ENCODE measurements at places on chromosomes 2 and 18. TPM values are rescaled to one million over a fixed set of nuclear protein-coding genes. Genes with fewer than 3 reads are reported as not detected.

Gene L3MBTL4
- 0.33 TPM for total RNA-seq

Gene NXPH2
- not detected for total RNA-seq

Gene MOCOS
- 0.05 TPM for total RNA-seq

Gene SERPINB11
- total RNA-seq = not detected

Gene BMP10
- not detected for total RNA-seq

Gene INPP1
- 6.9 TPM for total RNA-seq

Gene EMX1
- total RNA-seq = not detected

Gene ABCG8
- not detected for total RNA-seq

Gene EGR4
- total RNA-seq = not detected

Gene TMEM182
- 4.1 TPM for total RNA-seq

Gene CYS1
- total RNA-seq = 0.15 TPM

Gene DPP4
- total RNA-seq = 116 TPM

Gene RAD51AP2
- not detected for total RNA-seq

Gene SLC14A1
- 7.3 TPM for total RNA-seq

Gene NEB
- 0.40 TPM for total RNA-seq

Gene CERS6
- total RNA-seq = 14.9 TPM

Gene DBI
- total RNA-seq = 136 TPM

Gene ST8SIA5
- not detected for total RNA-seq

Gene PLGLB2
- total RNA-seq = 3.5 TPM

Gene EMILIN1
- total RNA-seq = 0.56 TPM

Gene GKN2
- not detected for total RNA-seq

Gene IL1RL2
- not detected for total RNA-seq

Gene LTBP1
- 0.27 TPM for total RNA-seq

Gene GPR35
- 4.1 TPM for total RNA-seq

Gene M1AP
- total RNA-seq = not detected

Gene UGT1A4
- total RNA-seq = not detected

Gene CFAP221
- not detected for total RNA-seq

Gene TMEM17
- total RNA-seq = not detected

Gene VSNL1
- not detected for total RNA-seq

Gene KLHL30
- total RNA-seq = not detected

Gene PFN4
- not detected for total RNA-seq

Gene ZSWIM2
- total RNA-seq = not detected

Gene ARHGAP25
- 94.9 TPM for total RNA-seq

Gene NBEAL1
- 13.2 TPM for total RNA-seq

Gene CPO
- total RNA-seq = not detected

Gene RAB17
- total RNA-seq = not detected

Gene FBXO36
- total RNA-seq = 1.1 TPM

Gene VPS4B
- total RNA-seq = 84.7 TPM

Gene SLC23A3
- 2.3 TPM for total RNA-seq

Gene EVA1A
- total RNA-seq = not detected

Gene HOXD12
- total RNA-seq = not detected

Gene PXDN
- 0.20 TPM for total RNA-seq

Gene MMADHC
- total RNA-seq = 94.5 TPM

Gene CXCR1
- total RNA-seq = 0.99 TPM

Gene SPP2
- not detected for total RNA-seq

Gene MYO5B
- total RNA-seq = 0.12 TPM
